ENCODE measurements at places on chromosomes 7 and 10.

DNA sequence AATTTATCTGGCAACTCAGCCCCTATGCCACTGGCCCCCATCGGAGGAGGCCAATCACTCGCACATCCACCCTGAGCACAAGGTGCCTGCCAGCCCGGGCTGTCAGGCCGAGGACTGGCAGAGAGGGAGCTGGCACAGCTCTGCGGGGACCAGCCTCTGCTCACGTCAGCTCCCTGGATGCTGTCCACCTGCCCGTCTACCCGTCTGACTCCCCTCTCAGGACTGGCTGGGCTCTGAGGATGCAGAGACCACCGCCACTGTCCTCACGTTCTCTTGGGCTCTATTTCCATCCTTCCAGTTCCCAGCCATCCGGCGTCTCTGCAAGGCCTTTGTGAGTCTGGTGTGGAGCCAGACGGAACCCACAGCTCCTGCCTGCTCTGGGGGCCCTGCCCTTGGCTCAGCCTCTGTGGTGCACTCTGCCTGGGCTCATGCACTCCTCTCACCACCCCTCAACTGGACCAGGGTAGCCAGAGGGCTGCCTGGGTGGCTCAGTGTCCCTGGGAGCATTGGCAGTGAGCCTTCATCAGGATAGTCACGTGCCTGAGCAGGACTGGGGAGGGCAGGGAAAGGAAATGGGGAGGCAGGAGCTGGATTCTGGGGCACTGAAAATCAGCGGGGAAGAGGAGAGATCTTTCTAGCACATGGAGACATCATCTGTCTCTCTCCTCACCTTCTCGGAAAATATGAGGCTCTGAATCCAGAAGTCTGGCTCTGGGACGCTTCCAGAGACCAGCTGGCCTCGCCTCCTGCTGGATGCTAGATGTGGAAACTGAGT lies 38.0 kb upstream of the PCBD1 start:
- DNase-seq, result no peak

GRCh38 chr7:77859343-77859742 lies 60.8 kb downstream of the PHTF2 start:
- DNase-seq, result no peak

GRCh38 chr10:103382769-103383168 lies 13.5 kb downstream of the ATP5MK start:
- DNase-seq, result no peak

GRCh38 chr10:3720228-3721019 lies 64.6 kb downstream of the KLF6 start:
- no peak for DNase-seq

- DNase-seq, result no peak
These were observed 183.7 kb upstream of the TCERG1L start for GRCh38 chr10:131495224-131495623.

- no peak for DNase-seq
These were observed 205.8 kb upstream of the TEX47 start for GRCh38 chr7:89001306-89001705.

- DNase-seq, result no peak
These were observed 89.0 kb downstream of the JMJD1C start for GRCh38 chr10:63376560-63377304.

- no peak for DNase-seq
These were observed 275.8 kb downstream of the CACNA2D1 start for GRCh38 chr7:82167558-82168314.

GRCh38 chr7:37035631-37036030 lies 311.3 kb upstream of the AOAH start:
- no peak for DNase-seq

- DNase-seq, result no peak
These were observed 22.3 kb downstream of the CNPY1 start for GRCh38 chr7:155524018-155524556.

GRCh38 chr10:1382711-1383110 lies 326.5 kb downstream of the WDR37 start:
- no peak for DNase-seq

GRCh38 chr10:31757386-31757791 lies 171.2 kb downstream of the ARHGAP12 start:
- no peak for DNase-seq

DNA sequence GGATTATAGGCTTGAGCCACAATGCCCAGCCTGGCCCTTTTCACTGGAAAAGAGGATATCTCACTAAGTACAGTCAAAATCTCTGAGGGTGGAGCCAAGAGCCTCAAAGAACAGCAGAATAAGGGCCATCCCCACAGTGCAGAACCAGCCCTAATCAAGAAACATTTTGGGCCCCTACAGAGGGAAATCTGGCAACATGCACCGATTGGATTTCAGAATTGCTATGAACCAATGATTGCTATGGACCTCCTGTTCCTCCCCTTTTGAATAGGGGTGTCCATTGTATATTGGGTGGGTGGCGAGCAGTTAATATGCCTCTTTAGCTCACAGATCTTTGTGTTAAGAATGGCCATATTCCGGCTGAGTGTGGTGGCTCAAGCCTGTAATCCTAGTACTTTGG lies 42.7 kb downstream of the SKIDA1 start:
- DNase-seq, result no peak

DNA sequence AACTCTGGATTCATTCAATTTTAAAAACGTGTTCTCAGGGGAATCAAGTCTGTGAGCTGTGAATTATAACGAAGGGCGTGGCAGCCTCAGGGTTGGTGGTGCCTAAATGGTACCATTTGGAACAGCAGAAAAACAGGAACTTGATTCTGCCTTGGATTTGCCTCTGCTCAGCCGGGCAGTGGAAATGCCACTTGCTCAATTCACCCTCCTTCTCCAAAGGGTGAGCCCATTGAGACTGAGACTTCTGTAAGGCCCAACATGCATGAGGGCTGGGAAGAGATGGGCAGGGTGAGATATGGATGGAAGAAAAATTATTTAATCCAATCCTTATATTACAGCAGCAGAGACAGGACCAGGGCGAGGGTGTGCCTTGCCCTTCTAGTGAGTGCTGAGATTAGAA lies 107.1 kb upstream of the HABP2 start:
- no peak for DNase-seq

GRCh38 chr7:26843705-26844104 lies 20.7 kb downstream of the SKAP2 start:
- no peak for DNase-seq

- DNase-seq, result no peak
These were observed 231.4 kb downstream of the DNAJB6 start for GRCh38 chr7:157568106-157568769.

GRCh38 chr10:80203835-80204676 lies 1.3 kb downstream of the ANXA11 start:
- DNase-seq, result no peak

- DNase-seq, result no peak
These were observed 27.6 kb upstream of the PIK3AP1 start for GRCh38 chr10:96747734-96748550.

GRCh38 chr7:6277476-6277875 lies 5.1 kb upstream of the CYTH3 start:
- DNase-seq, result no peak

DNA sequence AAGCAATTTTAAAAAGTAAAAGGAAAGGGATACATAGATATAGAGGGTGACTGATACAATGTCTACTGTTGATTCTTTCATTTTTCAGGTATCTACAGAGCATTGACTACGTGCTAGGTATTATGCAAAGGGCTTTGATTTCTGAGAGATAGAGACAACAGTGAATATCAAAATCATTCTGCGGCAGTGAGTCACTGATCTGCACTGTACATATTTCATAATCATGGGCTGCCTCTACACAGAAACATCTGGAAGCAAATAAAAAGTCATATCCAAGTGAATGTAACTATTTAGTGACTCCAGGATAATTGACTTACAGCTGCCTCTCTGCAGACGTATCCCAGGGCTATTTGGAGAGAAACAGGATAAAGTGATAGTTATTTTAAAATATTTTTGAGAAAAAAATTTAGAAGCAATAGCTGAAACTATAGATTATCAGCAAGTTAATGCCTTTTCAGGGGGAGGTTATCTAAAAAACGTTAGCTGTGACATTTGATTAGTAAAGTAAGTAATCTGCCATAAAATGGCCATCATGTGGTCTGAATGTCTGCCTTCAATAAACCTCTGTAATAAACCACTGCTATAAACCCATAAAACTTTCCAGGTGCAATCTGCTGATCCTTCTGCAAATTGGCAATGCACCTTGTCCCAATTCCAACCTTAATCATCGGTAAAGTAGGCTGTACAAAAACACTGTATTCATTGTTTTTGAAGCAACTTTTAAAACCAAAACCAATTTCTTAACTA lies 43.7 kb downstream of the CPXM2 start:
- DNase-seq, result no peak

- DNase-seq, result no peak
These were observed 93.1 kb downstream of the ZMYND11 start for GRCh38 chr10:228366-228765.

- no peak for DNase-seq
These were observed 2.0 kb upstream of the AKR1B15 start for GRCh38 chr7:134546955-134547354.

DNA sequence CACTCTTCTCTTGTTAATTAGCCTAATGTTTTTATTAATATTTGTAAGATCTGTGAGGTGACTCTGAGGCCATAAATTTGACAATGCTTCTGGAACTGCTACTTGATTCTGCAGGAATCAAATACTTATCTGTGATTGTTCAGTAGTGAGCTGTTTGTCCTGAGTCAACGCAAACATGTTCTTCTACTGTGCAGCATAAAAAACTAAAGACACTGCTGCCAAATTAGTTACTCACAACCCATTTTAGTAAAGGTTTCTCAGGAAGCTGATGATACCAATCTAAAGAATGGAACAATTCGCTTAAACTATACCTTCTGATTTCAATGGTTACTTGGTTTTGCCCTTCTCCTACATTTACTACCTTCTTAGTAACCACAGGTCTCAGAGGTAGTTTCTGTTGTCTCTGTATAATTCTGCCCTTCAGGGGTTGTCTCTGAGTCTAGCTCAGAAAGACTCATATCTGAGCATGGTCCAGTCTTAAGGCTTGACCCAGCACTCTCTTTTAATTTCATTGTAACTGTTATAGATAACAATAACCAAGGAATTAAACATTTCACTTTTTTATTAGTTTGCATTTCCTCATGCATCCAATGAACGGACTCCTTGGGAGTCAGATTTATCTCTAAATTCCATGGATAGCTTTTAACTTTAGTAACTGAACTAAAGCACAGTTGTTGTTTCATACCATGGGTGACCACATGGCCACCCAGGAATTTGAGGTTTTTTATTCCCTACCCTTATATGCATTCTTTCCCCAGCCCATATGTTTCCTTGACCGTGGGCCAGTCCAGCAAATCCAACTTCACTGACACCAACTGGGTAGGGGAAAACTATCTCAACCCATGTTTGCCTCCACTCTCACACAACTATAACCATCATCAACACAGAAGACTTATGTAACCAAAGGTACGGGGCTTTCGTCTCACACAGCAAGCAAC lies 309.5 kb upstream of the TEX47 start:
- no peak for DNase-seq

- DNase-seq, result no peak
These were observed 9.5 kb downstream of the CHRM2 start for GRCh38 chr7:136877990-136878389.

GRCh38 chr7:50226669-50227068 lies 77.8 kb upstream of the IKZF1 start:
- no peak for DNase-seq

DNA sequence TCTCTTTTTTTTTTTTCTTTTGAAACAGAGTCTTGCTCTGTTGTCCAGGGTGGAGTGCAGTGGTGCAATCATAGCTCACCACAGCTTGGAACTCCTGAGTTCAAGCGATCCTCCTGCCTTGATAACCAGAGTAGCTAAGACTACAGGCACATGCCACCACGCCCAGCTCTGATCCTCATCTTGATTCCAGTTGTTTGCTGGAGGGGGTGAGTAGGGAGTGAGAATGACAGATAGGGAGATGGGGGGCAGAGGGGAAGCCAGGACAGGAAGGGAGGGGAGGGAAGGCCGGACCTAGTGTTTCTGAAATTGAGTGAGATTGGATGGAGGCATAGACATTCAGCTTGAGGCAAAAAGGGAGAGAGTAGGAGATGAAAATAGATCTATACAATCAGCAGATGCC lies 25.2 kb upstream of the CPXM2 start:
- DNase-seq, result no peak
